Naive thymus-derived CD4-positive, alpha-beta T cell (primary cell): ENCODE measurements at places on chromosomes 1 and 21.

DNA sequence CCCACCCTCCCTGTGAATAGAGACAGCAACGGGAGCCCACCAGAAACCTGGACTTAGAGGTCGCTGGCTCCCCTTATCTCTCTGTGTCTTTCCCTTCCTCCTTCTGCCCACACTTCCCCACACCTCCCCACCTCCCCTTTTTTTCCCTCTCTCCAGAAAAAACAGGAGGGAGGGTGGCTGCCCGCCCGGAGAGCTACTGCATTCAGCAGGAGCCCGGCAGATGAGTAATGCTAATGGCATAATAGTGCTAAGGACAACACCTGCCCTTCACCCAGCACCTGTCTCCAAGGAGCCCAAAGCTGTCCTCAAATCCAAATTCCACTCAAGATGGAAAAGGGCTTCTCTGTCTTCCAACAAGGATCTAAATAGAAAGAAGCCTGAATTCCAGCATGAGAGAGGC is 11.4 kb upstream of the PRELP start:
- H3K36me3 ChIP-seq = no peaks in the 10 kb centered on the region
- H3K4me1 ChIP-seq = no peaks in the 10 kb centered on the region
- H3K4me3 ChIP-seq = no peak overlapping the region
- DNase-seq = no peak

DNA sequence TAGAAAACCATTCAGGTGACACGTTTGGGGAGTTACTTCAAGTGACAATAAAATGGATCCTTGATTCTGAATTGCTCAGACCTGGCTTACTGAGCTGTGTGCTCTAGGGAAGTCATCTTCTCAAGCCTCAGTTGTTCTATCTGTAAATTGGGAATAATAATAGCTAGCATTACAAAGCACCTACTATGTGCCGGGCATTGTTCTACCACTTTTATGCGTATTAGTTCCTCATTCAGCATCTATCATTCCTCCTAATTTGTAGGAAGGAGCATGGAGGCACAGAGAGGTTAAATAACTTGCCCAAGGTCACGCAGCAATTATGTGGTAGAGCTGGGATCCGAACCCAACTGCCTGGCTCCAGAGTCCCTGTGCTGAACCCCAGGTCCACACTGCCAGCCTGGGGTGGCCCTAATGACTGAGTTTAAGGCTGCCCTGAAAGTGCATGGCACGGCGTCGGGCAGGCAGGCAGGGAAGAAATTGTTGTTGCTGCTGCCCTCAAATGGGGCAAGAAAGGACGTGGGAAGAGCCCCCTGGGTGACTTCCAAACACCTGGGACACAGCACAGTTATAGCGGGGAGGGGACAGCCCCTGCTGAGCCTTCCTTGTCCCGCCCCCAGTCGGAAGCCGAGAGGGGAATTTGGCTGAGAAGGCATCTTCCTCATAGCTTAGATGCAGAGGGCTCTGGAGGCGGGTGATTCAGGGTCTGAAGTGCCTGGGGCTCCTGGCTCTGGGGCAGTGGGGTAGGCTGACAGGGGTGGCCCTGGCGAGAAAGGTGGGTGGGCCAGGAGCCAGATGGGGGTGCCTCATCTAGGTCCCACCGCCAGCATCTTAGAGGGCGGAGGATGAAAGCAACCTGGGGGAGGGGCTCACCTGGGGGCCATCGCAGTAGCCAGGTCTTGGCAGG is 86.5 kb upstream of the IFFO2 start:
- H3K36me3 ChIP-seq = no peaks in the 10 kb centered on the region
- H3K27ac ChIP-seq = no peak overlapping the region
- H3K4me1 ChIP-seq = no peaks in the 10 kb centered on the region
- no peak for DNase-seq
- H3K4me3 ChIP-seq = no peak overlapping the region

- H3K27ac ChIP-seq = no peak overlapping the region
- H3K4me1 ChIP-seq = no peaks in the 10 kb centered on the region
These were observed 60.5 kb downstream of the MAP3K7CL start for GRCh38 chr21:29190923-29191331.

- no peaks in the 10 kb centered on the region for H3K36me3 ChIP-seq
- H3K4me3 ChIP-seq = no peak overlapping the region
- H3K27ac ChIP-seq = no peak overlapping the region
These were observed 15.3 kb upstream of the TRNAU1AP start for GRCh38 chr1:28537457-28538199.

- no peaks in the 10 kb centered on the region for H3K27me3 ChIP-seq
- H3K4me1 ChIP-seq = no peaks in the 10 kb centered on the region
- no peak overlapping the region for H3K4me3 ChIP-seq
- no peak overlapping the region for H3K27ac ChIP-seq
These were observed 857.4 kb downstream of the USP25 start for GRCh38 chr21:16587141-16587581.

- H3K4me1 ChIP-seq = no peaks in the 10 kb centered on the region
- H3K27me3 ChIP-seq = no peaks in the 10 kb centered on the region
- no peaks in the 10 kb centered on the region for H3K36me3 ChIP-seq
- DNase-seq = no peak
These were observed 22.1 kb downstream of the LRRC52 start for GRCh38 chr1:165565751-165566490.

DNA sequence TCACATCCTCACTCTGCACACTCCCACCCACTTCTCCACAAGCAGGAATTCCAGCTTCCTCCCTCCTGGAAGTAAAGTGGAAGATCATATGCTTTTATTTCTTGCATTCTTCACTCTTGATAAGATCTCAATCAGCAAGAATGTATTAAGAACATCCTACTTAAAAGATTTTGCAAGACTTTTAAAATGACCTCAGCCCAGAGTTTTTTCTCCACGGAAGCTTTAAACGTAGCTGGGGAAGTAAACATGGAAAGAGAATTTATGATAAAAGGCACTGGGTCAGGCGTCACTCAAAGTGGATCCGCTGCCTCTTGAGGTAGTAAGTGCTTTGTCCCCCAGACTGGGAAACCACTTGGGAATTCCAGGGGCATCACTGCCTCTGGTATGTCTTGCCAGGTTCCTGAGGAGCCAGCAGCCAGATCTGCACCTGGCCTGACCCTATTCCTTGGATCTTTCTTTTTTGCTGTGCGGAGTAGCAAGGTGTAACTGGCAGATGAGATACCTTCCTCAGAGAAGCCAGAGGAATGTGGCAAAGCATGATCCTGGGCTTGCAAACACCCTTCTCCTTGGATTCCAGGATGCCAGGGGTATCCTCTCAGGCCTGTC is 33.9 kb downstream of the CDK18 start:
- H3K27me3 ChIP-seq = no peaks in the 10 kb centered on the region
- no peak overlapping the region for H3K27ac ChIP-seq
- no peak overlapping the region for H3K4me3 ChIP-seq
- no peak for DNase-seq
- no peaks in the 10 kb centered on the region for H3K36me3 ChIP-seq

- H3K4me1 ChIP-seq = no peaks in the 10 kb centered on the region
- H3K27ac ChIP-seq = no peak overlapping the region
- no peaks in the 10 kb centered on the region for H3K36me3 ChIP-seq
- H3K4me3 ChIP-seq = no peak overlapping the region
- H3K27me3 ChIP-seq = peaks cover 3% of the 10 kb centered on the region
These were observed 3.6 kb upstream of the MXRA8 start for GRCh38 chr1:1361982-1362423.

DNA sequence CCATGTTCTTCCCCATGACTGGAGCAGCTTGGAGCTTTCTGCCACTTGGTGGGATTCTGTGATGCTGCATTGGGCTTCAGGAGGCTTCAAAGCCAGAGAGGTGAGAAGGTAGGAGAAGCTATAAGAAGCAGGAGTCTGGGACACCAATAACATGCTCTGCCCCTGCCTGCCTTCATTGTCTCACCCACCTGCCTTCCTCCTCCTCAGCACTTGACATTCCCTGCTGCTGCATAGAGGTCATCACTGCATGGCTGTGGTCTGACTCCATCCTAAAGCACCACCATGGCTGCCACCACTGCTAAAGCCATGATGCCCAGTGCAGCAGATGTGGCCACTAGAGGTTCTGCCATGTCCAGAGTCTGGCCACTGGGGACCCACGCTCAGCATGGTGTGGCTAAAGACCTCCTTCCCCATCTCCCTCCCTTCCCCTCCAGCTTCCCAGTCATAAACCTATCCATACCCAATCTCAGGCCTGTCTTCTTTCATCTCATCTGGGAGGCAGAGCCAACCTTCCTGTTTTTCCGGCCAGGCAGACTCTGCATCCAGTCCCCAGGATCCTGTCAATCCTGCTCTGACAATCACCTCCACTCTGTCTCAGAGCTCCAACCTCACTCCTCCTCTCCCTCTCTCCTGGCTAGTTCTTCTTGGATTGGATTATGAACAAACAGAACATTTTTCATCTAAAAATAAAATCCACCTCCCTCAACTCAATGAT is 285.1 kb upstream of the POU3F1 start:
- H3K36me3 ChIP-seq = no peaks in the 10 kb centered on the region
- no peaks in the 10 kb centered on the region for H3K27me3 ChIP-seq

DNA sequence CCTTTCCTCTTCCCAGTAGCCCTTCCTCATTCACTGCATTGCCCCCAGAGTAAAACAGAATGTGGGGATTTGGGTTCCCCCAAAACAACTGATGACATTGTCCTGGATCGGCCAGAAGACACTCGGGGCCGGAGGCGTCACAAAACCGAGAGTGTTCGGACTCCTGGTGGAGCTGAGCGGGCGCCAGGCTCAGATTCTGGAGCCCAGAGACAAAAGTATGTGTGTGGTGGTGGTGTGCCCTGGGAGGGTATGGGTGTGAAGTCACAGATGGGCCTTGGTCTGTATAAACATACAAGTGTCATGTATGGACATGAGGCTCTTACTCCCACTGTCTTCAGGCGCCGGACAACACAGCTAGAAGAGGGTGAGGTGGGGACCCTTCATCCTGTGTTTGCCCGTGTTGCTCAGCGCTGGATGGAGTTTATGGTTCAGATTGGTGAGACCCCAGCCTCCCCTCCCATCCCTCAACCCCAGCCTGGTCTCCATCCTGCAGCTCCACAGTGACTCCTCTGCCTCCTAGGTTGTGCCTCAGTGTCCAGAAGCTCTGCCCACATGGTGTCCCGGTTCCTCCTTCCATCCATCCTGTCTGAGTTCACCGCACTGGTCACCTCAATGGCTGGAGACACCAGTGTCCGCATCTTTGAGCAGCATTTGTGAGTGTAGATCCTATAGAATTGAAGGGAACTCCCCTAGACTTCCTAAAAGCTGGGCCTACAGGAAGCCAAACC is 12.4 kb downstream of the HYI start:
- H3K27me3 ChIP-seq = no peaks in the 10 kb centered on the region
- no peaks in the 10 kb centered on the region for H3K4me1 ChIP-seq
- peaks cover 7% of the 10 kb centered on the region for H3K36me3 ChIP-seq
- H3K27ac ChIP-seq = no peak overlapping the region
- DNase-seq = no peak

DNA sequence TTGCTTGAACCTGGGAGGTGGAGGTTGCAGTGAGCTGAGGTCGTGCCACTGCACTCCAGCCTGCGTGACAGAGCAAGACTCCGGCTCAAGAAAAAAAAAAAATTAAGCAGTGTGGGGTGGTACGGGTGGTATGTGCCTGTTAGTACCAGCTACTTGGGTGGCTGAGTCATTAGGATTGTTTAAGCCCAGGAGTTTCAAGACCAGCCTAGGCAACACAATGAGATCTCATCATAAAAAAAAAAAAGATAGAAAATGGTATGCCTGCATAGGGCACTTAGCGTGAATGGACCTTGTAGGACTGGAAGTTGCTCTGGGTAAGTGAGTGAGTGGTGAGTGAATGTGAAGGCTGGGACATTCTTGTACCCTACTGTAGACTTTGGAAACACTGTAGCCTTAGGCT is 37.0 kb downstream of the TBCE start:
- H3K36me3 ChIP-seq = no peaks in the 10 kb centered on the region
- H3K4me1 ChIP-seq = no peaks in the 10 kb centered on the region
- H3K27ac ChIP-seq = no peak overlapping the region
- H3K27me3 ChIP-seq = no peaks in the 10 kb centered on the region
- DNase-seq = no peak
- H3K4me3 ChIP-seq = no peak overlapping the region

- no peak for DNase-seq
- H3K4me1 ChIP-seq = peaks cover 5% of the 10 kb centered on the region
- H3K36me3 ChIP-seq = no peaks in the 10 kb centered on the region
These were observed 2.7 kb downstream of the NSUN4 start for GRCh38 chr1:46343351-46343695.

GRCh38 chr1:57612833-57613232 is 189.0 kb upstream of the DAB1 start:
- H3K36me3 ChIP-seq = no peaks in the 10 kb centered on the region
- no peak for DNase-seq
- no peak overlapping the region for H3K4me3 ChIP-seq
- H3K27me3 ChIP-seq = no peaks in the 10 kb centered on the region
- no peak overlapping the region for H3K27ac ChIP-seq

DNA sequence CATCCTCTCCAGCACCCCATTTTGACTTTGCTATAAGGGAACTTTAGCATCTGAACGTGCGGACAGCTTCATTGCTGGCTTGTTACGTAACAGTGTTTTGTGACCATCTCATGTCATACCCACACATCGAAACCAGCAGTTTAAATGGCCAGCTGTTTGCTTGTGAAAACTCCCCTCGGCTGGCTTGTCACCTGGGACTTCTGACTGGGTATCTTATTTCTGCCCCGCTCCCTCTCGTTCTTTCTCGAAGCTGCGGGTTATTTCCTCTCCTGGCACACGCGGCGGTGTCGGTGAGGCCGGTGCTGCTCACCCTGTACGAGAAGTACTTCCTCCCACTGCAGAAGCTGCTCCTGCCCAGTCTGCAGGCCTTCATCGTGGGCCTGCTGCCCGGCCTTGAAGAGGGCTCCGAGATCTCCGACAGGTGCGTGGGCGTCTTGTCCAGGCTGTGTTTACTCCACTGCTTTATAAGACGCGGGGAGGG is 43.5 kb downstream of the DOP1B start:
- no peak overlapping the region for H3K4me3 ChIP-seq
- H3K27me3 ChIP-seq = no peaks in the 10 kb centered on the region
- H3K4me1 ChIP-seq = no peaks in the 10 kb centered on the region

GRCh38 chr1:206547104-206547503 is 39.8 kb downstream of the RASSF5 start:
- no peaks in the 10 kb centered on the region for H3K36me3 ChIP-seq
- no peak overlapping the region for H3K4me3 ChIP-seq
- no peak for DNase-seq
- H3K27ac ChIP-seq = no peak overlapping the region
- peaks cover 13% of the 10 kb centered on the region for H3K4me1 ChIP-seq
- no peaks in the 10 kb centered on the region for H3K27me3 ChIP-seq

DNA sequence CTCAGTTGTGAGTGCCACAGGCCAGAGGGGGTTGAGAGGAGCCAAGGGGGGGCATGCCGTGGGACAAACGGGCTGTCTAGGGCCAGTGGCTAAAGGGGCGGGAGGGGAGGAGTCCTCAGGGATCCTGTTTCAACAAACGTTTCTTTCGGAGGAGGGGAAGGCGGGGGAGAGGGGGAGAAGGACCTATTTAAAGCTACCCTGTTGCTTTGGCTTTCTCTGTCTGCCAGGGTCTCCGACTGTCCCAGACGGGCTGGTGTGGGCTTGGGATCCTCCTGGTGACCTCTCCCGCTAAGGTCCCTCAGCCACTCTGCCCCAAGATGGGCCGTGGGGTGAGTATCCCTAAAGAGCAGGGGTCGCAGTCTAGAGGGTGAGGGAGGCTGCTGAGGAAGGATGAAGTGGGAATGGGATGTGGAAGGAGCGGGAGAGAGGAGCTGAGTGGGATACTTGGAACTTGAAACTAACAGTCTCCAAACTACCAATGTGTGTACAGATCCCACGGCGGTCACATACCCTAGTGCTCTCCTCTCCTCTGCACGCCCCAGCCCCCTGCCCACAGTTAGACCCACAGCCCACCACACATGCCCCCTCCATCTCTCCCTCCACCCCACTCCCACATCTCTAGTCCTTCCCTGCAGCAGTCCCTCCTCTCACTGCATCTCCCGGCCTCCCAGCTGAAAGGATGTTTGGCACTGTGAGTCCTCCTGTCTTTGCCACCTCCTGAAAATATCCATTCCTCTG is at the start of gene ATP1A2:
Gene ATP1A2, plus strand, starts transcription at position 215 of the 738 bp plus-strand sequence. Its CDS starts 103 bp downstream, at position 318.
- H3K36me3 ChIP-seq = no peaks in the 10 kb centered on the region
- no peaks in the 10 kb centered on the region for H3K4me1 ChIP-seq
- no peaks in the 10 kb centered on the region for H3K27me3 ChIP-seq
- no peak within 1 kb of the TSS for H3K4me3 ChIP-seq
